Stimulated activated CD4-positive, alpha-beta T cell treated with anti-CD3 and anti-CD28 coated beads, Interleukin-15, amount 100 ng/mL, for 1 hour (primary cell): ENCODE measurements at places on chromosomes 3 and 15.

DNA sequence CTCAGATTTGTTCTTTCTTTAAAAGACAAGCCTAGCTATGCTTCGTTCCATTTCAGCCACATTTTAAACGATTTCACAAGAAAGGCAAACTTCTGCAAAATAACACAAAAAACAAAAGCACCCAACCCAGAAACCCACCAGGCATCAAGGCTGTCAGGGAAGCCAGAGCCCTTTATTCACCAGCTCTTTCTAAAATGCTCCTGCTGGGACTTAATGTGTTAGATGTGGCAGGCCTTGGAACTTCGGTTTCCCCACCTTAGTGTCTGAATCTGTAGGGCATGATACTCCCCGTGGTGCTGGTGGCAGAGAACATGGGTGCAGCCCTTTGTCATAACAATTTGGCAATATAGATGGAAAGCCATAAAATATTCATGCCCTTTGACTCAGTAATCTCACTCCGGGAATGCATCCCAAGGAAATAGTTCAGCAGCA lies 56.8 kb upstream of the LCTL start:
- no peak for DNase-seq

- no peak for DNase-seq
These were observed 82.0 kb downstream of the GPR156 start for GRCh38 chr3:120203016-120203415.

DNA sequence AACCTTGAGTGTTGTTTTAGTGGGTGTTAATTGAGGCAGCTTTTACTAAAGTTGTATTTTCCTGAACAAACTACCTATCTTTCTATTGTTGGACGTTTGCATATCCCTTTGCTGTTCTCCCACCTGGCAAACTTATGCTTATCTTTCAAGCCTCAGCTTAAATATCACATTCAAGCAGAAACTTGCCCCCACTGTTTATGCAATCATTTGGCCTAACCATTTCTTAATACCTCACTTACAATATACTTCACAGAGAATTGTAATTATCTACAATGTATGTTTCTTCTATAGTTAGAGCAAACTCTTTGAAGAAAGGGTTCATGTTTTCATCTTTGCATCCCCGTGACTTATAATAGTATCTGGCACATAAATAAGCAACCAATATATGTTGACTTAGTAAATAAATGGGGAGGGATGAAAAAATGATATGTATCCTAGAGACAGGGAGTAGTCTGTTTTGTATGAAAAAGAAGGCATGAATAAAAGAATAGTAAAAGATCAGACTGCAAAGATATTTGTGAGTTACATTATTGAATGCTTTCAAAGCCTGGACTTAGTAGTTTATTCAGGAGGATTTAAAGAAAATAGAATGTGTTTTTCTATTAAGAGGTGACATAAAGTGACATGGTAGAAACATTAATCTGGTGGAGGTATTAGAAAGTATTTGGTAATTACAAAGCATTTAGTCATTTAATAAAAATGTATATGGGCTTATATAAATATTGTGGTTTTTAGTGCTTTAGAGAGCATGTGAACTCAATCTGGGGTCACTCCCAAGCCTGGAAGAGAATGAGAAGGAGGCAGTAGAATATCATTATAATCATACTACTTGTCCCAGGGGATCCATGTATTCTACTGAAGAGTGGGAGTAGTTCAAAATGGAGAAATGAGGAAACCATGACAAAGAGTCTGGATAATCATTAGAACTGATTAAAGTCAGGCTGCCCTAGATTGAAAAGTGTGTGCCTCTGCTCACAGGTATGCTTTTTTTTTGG lies 60.0 kb upstream of the DCBLD2 start:
- no peak for DNase-seq

DNA sequence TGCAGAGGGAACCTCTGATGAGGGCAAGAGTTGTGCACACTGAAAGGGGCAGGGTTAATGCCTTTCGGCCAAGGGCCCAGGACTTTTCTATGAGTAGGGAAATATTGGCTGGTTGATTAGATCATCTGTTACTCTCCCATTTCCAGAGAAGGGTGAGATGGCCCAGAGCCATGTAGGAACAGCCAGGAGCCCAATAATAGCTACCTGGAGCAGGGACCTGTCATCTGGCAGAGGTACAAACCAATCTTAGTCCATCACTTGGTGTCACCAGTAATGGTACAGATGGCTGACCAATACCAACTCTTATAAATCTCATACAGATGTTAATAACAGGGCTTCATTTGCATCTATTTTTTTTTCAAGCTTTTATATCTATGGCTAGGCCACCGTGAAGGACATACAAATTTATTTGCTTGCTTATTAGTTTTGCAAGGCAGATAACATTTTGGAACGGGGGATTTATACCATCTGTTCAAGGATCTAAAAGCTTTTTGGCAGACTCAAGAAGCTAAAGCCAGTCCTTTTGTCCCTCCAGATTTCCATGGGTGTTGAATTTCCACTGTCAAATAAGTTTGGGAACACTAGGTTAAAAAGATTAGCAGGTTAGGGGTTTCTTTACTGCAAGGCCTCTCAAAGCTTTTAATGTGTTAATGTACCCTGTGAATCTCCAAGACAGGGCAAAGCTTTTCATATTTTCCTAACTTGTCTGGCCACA lies 79.3 kb downstream of the TNIK start:
- DNase-seq, result no peak

- no peak for DNase-seq
These were observed 60.8 kb downstream of the TM4SF4 start for GRCh38 chr3:149535333-149535685.
